ENCODE measurements at places on chromosomes 5 and 9.

- no peak for DNase-seq
Observed at GRCh38 chr9:93161786-93162562, 22.0 kb upstream of the WNK2 start.

DNA sequence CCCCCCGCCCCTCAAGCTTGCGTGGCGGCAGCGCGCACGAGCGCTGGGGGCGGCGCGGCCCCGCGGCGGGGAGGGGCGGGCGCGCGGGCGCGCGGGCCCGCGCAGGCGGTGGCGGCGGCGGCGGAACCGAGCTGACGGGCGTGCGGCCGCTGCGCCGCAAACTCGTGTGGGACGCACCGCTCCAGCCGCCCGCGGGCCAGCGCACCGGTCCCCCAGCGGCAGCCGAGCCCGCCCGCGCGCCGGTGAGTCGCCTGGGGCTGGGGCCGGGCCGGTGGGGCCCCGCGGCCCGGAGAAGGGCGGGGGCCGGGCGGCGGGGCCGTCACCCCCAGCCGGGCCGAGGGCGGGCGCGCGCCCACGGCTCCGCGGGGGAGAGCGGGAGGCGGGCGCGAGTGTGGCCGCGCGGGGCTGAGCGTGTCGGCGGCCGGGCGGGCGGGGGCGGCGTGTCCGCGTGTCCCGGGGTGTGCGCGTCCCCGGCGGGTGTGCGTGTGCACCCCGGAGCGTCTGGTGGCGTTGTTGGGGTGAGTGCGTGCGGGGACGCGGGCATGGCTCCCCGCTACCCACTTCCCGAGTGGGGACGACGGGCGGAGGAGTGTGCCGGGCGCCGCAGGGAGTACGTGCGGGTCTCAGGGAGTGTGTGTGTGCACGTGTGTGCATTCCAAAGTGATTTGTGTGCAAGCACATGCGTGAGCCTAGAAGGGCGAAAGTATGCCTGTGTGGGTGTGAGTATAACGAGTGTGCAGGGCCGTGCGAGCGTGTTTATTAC lies at the start of gene NEK6:
Gene NEK6, plus strand, starts transcription at position 106 of the 763 bp plus-strand sequence. CDS start 44,016 bp downstream, outside the sequence.
- DNase-seq = peak; percentile 48

DNA sequence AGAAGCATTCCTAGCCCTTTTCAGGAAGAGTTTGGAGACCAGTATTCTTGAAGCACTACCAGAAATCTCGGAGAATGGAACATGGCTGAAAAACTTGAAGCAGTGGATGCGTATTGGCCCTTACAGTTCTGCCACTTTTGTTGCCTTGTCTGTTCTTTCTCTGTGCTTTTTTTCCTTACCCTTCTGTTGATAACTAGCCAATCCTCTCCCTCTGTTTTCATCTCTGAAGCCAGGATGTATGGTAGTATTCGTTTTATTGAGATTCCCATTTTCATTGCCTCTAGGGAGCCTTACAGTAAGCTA lies 564 bp upstream of the CCNH start:
- no peak for DNase-seq

DNA sequence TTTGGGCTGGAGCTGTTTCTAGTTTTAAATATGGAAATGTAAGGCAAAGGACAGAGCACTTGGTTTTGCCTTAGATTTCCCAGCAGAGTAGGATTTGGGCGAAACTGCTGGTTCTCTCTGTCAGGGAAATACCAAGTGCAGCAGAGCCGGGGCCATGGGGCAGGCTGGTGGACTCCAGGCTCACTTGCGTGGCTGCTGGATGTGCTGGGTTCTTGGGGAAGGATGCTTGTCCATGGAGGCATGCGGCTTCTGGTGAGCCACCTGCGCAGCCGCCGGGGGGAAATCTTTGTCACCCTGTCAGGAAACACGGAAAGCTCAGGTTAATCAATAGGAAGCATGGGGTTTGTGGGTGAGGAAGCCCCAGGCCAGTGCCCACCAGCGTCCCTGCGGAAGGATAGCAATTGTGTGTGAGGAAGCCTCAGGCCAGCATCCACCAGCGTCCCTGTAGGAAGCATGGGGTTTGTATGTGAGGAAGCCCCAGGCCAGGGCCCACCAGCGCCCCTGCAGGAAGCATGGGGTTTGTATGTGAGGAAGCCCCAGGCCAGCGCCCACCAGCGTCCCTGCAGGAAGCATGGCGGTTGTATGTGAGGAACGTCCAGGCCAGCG lies 80.1 kb downstream of the DAP start:
- peak; percentile 72 for DNase-seq

DNA sequence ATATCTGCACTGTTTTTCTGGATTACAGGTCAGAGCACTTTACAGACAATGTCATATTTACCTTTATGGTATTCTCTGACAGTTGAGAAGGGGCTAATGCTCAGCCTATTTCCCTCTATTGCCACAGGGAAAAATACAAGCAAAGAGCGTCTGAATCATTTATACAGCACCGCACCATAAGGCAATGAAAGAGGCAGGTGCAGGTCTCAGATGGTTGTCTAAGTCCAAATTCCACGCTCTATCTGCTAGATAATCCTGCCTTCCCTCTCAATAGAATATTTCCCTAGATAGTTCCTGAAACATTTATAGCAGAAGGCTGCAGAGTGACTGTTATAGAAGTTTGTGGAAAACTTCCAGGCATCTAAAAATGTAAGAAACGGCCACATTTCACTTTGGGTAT lies 446.1 kb upstream of the CDH6 start:
- no peak for DNase-seq

DNA sequence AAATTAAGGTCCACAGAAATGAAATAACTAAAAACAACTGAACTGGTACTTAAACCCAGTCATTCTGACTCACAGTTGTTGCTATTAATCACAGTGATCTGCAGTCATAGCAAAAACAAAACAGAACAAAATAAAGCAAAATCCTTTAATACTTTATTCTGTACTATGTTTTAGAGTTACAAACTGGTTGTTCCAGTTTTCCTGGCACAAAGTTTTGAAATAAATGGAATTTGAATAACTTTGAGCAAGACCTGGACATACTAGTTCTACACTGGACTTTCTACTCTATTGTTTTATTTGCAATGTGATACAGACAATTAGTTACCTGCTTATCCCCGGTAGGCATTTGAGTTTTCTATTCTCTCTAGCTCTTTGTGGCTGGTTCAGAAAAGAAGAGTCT lies 147.9 kb downstream of the DMRT2 start:
- DNase-seq = no peak

GRCh38 chr9:15231788-15232635 lies 75.0 kb downstream of the TTC39B start:
- peak; percentile 79 for DNase-seq

DNA sequence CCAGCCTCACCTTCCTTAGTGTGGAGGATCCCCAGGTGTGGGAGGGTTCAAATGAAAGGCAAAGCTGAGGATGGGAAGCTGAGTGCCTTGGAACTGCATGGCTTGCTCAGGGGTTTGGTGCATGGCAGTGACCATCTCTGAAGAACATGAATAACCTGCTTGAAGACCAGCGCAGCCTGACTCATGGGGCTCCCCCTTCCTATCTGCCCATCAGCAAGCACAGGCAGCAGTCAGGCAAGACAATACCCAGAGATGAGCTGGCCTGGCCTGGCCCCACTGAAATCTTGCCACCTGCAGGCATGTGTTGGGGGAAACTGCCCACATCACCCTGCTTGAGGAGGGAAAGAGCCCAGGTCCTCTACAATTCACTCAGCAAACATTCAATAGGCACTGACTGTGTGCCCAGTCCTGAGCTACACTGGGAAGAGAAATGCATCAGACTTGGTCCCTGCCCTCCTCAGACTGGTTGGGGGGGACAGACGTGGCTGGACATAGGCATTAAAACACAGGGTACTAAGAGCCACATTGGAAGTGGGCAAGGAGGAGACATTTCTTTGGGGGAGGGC lies 105.0 kb upstream of the ALDH1B1 start:
- no peak for DNase-seq

DNA sequence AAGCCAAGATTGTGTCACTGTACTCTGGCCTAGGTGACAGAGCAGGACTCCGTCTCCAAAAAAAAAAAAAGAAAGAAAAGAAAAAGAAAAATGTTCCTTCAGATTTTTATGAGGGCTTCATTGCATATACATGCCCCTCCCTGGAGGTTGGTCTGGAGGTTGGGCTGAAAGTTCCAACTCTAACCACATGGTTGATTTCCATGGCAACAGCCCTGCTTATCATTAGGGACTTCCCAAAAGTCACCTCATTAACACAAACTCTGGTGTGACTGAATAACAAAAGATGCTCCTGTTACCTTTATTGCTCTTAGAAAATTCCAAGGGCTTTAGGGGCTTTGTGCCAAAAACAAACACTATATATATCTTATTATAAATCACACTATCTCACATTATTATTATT lies 113.8 kb downstream of the TMC1 start:
- DNase-seq = peak; percentile 70

DNA sequence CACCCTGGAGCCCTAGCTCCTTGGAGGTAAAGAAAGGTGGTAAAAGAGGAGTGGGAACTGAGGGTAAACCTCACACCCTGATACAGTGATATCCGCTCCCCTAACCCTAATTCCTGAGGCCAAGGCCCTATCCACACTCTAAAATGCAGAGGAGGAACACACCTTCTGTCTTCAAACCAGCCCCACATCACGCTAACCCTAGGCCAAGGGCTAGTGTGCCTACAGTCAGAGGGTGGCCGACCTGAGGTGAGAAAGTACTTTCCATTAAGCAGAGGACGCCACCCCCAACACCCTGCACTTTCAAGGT lies 590 bp downstream of the HDAC3 start:
- DNase-seq = no peak

- DNase-seq = no peak
Observed at GRCh38 chr9:72597601-72598000, 76.2 kb downstream of the TMC1 start.

DNA sequence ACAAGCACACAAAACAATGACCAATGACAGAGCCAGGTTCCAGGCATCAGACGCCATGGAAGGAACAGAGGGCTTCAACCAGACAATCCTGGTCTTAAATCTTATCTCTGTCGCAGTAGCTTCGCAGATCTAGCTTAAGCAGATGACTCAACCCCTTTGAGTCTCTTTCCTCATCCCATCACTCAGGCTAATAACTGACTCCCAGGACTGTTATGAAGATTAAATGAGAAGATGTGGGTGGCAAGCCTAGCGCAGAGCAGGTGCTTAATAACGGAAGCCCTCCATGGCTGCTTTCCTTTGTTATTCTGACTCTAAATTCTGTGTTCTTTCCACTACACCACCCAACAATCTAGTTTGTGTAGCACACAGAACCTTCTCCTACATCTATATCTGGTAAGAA lies 110.9 kb downstream of the SLC24A2 start:
- DNase-seq = no peak

DNA sequence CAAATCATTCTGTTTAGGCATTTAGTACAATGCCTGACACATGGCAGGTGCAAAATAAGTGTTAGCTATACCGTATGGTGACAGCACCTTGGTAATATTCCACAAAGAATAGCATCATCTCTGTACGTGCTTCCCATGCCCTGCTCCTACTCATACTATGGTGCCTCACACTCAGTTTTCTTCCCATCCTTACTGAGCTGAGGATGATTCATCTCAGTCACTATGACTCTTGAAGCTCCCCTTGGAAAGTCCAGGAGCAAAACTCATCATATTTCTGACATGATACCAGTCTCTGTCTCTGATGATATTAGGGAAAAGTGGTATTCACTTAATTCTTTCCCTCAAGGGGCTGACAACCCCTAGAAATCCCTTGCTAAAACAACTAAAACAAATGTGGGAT lies 423.3 kb downstream of the EFNA5 start:
- DNase-seq = no peak

DNA sequence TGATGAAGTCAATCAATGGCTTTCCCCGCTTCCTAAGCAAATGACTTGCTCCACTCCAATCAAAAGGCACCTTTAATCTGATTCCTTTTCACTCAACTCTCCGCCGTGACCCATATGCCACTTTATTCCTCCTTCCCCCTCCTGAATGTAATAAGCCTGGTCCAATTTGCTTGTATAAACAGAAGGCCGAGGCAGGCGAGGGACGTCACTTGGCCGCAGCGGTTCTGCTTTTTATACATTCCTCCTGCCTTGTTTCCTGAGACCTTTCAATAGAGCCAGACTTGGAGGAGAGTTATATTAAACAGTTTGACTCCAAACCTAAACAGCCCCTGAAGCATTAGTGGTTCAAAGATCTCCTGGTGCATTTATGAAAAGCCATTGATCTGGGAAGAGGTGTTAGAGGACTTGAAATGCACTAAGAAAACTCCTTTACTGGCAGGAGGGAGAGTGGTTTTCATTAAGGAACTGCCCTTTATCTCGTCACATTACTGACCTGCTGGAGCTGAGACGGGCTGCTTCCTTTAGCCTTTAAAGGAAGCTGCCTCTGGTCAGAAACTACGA lies 273.4 kb downstream of the SLIT3 start:
- DNase-seq = no peak

DNA sequence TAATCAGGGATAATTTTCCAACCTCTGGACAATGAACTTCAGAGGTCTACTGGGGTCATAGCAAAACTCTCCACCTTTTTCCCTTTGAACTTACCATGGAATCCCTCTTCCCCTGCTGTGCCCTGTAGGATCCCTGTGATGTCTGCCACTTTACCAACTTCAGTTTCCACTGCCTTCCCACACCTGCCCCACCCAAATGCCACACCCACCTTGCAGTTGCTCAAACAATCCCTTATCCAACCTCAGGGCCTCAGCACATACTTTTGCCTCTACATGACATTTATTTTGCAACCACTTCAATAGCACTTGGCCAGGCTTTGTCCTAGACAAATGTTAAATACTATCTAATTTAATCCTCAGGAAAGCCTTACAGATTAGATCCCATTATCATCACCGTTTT lies 463.7 kb upstream of the WWC1 start:
- DNase-seq = peak; percentile 50

DNA sequence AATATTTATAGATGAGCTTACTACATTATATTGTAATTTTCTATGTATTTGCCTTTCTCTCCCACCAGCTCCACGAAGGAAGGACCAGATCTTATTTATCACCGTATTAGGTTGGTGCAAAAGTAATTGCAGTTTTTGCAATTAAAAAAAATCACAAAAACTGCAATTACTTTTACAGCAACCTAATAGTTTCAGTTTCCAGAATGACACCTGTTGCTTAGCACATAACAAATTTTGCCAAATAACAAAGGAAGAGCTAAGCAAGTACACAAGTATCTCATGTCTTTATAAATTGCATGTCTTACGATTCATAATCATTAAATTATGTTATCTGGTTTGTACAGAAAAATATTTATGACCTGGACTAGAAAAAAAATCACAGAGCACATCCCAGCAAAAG lies 45.9 kb downstream of the AGXT2 start:
- no peak for DNase-seq

GRCh38 chr5:983238-983524 lies 25.4 kb upstream of the NKD2 start:
- no peak for DNase-seq

- no peak for DNase-seq
Observed at GRCh38 chr9:135809166-135809565, 98.2 kb downstream of the CAMSAP1 start.

- no peak for DNase-seq
Observed at GRCh38 chr9:133772581-133772980, 34.4 kb upstream of the SARDH start.

Data from endodermal cell (in vitro differentiated cells).